ENCODE measurements at places on chromosomes 5 and 9.

GRCh38 chr9:76916231-76916630 is 10.3 kb upstream of the PRUNE2 start:
- DNase-seq, result no peak

DNA sequence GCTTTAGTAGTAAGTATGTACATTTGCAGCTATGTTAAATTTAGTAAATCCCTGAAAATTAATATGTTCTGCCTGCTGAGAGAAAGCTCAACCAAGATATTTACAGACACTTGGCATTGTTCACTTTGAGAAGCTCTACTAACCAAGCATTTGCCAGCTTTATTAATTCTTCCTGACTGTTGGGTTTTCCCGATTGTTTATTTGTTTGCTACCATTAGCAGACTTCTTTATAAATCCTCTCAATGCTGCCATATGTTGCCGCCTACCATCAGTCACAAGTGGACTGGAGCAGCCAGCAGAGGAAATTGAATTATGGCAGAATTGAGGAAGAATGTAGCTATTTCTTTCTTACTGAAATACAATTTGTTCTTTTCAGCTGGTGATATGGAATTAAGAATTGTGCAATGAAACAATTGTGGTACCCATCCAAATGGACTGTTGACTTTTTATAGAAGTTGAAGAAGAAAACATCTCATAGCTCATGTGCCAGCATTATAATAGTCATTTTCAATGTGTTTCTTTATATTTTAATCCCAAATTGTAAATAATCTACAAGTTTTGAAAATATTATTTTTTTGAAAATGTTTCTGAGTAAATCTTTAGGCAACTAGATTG is 588.7 kb upstream of the CDH6 start:
- DNase-seq, result no peak

DNA sequence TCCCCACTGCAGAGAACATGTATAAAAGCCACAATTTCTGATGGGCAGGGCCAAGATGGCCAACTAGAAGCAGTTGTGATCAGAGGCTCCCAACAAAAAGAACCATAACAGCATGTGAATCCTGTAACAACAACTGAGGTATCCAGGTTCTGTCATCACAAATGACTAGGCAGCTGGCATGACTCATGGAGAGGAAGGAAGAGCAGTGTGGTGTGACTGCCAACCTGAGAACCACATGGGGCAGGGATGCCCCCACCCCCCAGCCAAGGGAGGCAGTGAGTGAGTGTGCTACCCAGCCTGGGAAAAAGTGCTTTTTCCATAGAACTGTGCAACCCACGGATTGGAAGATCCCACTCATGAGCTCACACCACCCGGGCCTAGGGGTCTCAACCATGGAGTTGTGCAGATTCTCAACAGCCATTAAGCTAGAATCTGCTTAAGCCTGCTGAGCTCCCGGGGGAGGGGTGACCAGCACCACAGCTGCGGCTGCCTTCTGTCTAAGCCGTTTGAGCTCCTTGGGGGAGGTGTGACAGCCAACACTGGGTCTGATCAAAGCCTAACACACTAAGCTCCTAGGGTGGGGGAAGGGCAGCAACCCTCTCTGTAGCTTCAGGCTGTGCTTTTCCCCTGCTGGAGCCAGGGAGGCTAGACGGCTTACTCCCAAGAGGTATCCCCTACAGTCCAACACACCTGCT is 80.1 kb upstream of the DMAC1 start:
- peak; percentile 1 for DNase-seq

GRCh38 chr5:68919988-68920490 is 173.8 kb upstream of the SLC30A5 start:
- no peak for DNase-seq

DNA sequence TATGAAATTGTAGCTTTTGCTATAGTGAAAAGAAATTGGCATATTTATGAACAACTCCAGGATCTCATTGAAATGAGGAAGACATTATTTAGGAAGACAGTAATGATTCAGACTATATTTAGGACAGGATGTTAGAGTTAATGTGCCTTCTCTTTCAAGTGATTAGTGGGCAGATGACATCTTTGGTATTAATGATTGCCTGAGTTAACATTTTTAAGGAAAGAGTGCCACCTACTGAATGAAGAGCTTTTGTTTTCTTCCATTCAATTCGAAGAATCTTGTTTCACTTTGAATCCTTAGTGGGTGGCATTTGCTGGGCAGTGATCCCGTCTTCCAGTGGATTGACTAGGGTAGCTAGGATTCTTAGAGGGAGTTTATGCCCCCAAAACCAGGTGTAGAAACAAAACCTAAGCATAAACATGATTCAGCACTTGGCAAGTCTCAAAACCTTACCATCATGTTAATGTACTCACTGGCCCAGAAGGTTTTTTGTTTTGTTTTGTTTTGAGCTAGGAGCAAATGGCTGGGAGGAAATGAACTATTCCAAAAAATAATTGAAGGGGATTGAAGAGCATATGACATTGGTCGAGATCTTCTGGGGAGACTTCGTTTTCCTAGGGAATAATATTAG is 23.2 kb downstream of the MAP3K1 start:
- DNase-seq, result peak; percentile 81

- no peak for DNase-seq
These were observed 5.1 kb downstream of the MGAT1 start for GRCh38 chr5:180797256-180798192.

DNA sequence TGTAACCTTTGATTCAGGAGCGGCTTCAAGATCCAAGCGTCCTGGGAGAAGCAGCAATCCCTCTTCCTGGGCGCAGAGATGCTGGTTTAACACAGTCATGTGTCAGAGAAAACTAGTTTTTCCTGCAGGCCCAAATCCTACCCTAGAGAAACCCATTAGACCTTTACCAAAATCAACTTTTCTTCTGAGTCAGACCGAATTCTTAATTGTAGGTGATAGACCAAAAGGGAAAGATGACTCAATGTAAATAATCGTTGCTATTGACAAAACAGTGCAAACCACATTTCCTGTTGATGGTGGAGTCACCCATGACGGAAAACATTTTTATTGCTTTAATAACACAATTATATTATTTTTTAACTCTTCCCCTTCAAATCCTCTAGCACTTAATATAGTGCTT is 40.1 kb downstream of the SLC1A1 start:
- no peak for DNase-seq

DNA sequence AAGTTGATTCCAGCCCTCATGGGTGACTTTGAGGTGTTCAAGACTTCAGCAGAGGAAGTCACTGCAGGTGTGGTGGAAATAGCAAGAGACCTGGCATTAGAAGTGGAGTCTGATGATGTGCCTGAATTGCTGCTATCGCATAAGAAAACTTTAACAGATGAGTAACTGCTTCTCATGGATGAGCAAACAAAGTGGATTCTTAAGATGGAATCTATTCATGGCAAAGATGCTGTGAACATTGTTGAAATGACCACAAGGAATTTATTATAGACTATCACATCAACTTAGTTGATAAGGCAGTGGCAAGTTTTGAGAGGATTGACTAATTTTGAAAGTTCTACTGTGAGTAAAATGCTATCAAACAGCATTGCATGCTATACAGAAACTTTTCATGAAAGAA is 17.1 kb upstream of the POU4F3 start:
- DNase-seq, result no peak

DNA sequence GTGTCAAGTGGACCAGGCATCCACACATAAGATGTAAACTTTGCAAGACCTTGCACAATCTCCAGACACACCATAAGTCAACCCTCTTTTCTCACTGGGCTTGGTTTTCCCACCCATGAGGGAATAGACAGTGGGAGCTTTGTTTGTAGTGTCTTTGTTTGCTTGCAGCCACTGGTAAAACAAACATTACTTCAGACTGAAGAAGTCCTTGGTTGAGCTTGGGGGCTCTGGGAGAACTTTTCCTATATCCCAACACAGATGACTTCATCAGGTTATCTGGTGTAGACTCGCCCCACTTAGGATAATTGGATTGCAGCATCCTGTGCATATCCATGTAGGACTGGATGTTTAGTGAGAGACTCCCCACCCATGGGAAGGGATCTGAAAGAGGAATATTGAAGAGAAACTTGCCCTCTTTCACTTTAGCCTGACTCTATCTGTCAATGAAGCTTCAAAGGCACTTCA is 11.5 kb upstream of the ADGRV1 start:
- DNase-seq, result no peak

DNA sequence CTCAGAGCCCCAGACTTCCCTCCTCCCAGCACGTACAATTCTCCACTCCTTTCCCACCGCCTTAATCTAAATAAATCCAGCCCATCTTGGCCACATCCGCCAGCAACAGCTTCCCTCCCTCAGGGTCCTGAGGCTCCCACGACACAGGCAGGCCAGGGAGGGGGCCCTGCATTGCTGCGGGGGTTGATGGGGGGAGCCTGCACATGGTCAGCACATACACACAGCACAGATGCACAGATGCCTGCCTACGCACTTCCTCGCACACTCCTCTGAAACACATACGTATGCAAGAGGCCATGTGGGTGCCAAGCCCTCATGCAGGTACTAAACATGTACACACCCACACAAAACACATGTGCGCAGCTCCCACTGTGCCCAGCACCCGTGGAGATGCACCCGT is 14.8 kb downstream of the PDGFRB start:
- no peak for DNase-seq

DNA sequence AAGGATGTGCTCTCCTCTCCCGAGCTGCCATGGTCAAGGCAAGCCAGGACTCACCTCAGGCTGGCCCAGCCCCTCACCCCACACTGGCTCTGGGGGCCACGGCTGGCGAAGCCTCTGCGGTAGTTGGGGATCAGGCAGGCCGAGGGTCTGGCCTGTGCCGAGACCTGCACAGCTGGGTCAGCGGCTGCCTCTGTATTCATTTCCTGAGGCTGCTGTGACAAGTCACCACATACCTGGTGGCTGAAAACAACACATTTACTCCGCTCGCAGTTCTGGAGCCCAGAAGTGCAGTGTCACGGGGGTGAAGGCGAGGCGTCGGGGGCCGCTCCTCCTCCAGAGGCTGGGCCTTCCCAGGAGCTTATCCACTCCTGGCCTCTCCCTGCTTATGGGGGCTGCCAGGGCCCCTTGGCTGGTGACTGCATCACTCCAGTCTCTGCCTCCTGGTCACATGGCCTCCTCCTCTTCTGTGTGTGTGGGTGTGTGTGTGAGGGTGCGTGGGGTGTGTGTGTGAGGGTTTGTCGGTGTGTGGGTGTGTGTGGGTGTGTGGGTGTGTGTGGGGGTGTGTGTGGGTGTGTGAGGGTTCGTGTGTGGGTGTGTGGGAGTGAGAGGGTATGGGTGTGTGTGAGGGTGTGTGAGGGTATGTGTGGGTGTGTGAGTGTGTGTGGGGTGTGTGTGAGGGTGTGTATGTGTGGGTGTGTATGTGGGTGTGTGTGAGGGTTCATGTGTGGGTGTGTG is 3.2 kb upstream of the SCGB3A1 start:
- no peak for DNase-seq

GRCh38 chr5:138138949-138139780 is at the start of gene NME5:
Gene NME5 (minus strand): TSS chr5:138139428. CDS start chr5:138138780, 648 bp downstream.
- DNase-seq, result no peak

- peak; percentile 99 for DNase-seq
These were observed 23.9 kb downstream of the PIK3R1 start for GRCh38 chr5:68239487-68239886.

GRCh38 chr5:139295346-139296057 is 2.0 kb downstream of the MATR3 start:
- peak; percentile 26 for DNase-seq

DNA sequence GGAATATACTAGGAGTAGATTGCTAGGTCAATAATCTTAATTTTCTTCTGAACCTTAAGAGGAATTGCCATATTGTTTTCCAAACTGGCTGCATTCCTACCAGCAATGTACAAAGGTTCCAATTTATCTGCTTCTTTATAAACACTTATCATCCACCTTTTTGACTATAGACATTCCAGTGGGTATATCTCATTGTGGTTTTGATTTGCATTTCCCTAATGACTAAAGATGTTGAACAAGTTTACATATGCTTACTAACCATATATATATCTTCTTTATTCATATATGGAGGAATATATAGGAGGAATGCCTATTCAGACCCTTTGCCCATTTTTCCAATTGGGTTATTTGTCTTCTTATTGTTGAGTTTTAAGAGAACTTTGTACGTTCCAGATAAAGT is 7.6 kb downstream of the DNAJC18 start:
- no peak for DNase-seq

GRCh38 chr9:70484232-70485130 is 70.0 kb upstream of the KLF9 start:
- DNase-seq, result peak; percentile 53

- DNase-seq, result no peak
These were observed 43.7 kb downstream of the STK10 start for GRCh38 chr5:172144291-172144815.

DNA sequence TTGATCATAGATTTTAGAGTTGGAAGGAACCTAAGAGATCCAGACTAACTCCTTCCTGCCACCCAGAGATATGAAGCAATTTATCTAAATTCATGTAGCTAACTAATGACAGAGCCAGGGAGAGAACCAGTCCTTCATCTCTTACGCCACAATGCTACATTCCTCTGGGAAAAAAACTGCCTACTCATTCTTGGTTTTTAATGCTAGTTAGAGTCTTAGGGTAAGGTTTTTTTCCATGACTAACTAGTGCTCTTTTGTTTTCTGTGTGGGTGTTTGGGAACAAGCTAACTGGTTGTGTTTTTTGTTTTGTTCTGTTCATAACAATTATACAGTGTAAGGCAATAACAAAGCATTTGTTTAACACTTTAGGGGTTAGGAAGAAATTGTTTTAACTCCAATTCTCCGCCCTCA is 52.4 kb downstream of the SLC44A1 start:
- DNase-seq, result no peak

- no peak for DNase-seq
These were observed 83.7 kb downstream of the C5orf15 start for GRCh38 chr5:133884569-133885311.

- peak; percentile 3 for DNase-seq
These were observed 2.3 kb downstream of the RALGPS1 start for GRCh38 chr9:126916909-126917308.

- DNase-seq, result peak; percentile 26
These were observed 24.7 kb upstream of the TMEM250 start for GRCh38 chr9:136143215-136144001.

GRCh38 chr5:171700318-171700912 is 85.2 kb upstream of the SMIM23 start:
- no peak for DNase-seq

DNA sequence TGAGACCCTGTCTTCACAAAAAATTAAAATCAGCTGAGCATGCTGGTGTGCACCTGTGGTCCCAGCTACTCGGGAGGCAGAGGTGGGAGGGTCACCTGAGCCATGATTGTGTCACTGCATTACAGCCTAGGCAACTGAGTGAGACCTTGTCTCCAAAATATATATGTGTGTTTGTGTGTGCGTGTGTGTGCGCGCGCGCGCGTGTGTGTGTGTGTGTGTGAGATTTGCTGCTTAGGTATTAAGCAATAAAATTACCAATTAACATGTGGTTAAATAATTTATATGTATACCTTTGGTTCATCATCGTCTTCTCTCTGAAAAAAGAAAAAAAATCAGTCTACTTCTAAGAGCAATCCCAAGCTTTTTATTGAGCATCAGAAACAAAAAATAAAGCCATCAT is 86.0 kb upstream of the FSD1L start:
- no peak for DNase-seq
